Osteocyte (in vitro differentiated cells): ENCODE measurements at places on chromosomes 2 and 18. TPM values are rescaled to one million over a fixed set of nuclear protein-coding genes. Genes with fewer than 3 reads are reported as not detected.

CD207 gene
- not detected in 2 replicates for total RNA-seq

DNA sequence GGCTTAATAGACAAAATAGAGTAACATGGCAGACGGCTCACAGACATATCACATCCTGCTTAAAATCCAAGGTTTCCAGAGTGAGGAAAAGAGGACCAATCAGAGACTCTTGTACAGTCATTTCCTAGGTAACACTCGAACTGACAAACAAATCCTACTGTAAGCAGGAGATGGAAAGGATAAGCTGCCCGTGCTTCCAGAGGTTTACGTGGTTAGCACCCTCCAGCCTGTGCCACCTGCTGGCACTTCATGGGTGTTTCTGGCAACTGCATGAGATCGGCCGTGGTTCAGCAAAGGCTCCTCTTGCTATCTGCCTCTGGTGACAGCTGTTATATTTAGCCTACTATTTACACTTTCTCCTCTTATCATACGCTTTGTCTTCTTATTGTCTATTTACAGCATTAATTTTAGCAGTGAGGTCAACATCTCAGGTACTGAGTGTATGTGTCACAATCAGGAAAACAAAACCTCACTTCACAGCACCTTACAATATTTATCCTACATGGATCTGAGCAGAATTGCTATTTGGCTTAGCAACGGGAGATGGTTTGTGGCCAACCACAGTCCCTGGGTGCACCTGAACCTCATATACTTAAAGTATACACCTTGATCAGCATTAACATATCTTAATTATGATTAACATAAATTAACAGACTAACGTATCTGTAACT lies 226.9 kb downstream of the TMEM163 start:
- H3K36me3 ChIP-seq, result no peaks in the 10 kb centered on the region
- H3K27ac ChIP-seq, result no peak overlapping the region
- H3K4me3 ChIP-seq, result no peak overlapping the region
- peaks cover 15% of the 10 kb centered on the region for H3K27me3 ChIP-seq
- no peaks in the 10 kb centered on the region for H3K4me1 ChIP-seq

DNA sequence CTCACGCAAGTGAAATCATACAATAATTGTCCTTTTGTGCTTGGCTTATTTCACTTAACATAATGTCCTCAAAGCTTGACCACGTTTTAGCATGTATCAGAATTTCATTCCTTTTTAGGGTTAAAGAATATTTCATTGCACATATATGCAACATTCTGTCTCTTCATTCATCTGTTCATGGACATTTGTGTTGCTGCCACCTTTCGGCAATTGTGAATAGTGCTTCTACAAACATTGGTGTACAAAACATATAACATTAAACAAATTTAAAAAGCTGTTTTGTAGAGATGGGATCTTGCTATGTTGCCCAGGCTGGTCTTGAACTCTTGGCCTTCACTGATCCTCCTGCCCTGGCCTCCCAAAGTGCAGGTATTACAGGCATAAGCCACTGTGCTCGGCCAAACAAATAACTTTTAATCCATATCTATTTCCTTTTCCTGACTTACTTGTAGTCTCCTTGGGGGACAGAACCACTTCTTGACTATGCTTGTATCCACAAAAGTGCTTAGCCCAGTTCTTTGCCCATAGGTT lies 209.3 kb downstream of the SLC4A3 start:
- H3K27me3 ChIP-seq, result peaks cover 2% of the 10 kb centered on the region
- no peak overlapping the region for H3K27ac ChIP-seq
- H3K4me3 ChIP-seq, result no peak overlapping the region
- DNase-seq, result no peak

DNA sequence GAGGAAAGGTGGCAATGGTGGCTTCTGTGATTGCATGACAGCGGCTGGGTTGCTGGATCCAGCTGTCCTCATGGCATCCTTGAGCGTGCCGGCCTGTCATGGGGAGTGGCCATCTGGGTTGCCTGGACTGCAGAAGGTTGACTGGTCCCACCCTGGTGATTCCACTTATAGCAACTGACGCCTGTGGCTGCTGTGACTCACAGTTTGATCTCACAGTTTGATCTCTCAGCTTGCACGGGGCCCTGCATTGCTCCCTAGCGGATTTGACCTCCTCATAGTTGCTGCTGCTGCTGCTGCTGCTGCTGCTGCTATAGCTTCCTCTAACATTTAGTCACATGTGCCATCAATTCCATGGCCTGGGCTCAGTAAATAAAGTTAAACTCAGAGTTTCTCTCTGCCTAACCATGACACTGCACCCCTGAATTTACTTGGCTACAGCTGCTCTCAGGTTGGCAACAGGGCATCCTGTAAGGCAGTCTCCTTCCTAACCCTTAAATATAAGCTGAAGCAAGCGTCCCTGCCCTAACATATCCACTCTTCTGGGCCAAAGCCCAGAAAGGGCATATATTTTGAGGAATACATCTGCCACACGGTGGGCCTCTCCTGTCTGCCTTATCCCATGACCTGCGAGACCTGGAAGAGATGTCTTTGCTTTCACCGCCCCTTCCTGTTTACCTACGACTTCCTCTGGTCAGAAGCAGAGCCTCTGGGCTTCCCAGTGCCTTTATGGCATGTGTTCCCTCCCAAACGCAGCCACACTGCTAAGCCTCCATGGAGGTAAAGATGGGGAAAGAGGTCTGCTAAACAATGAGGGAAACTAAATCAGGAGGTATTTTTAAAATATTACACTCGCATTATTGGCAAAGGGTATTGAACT lies 37.8 kb upstream of the CCDC150 start:
- H3K4me1 ChIP-seq, result peaks cover 43% of the 10 kb centered on the region
- DNase-seq, result peak; percentile 93
- H3K4me3 ChIP-seq, result peak overlapping the region; percentile 11
- no peaks in the 10 kb centered on the region for H3K27me3 ChIP-seq
